Left lobe of liver (tissue), 2 donors: ENCODE measurements at places on chromosomes 5 and 9.

DNA sequence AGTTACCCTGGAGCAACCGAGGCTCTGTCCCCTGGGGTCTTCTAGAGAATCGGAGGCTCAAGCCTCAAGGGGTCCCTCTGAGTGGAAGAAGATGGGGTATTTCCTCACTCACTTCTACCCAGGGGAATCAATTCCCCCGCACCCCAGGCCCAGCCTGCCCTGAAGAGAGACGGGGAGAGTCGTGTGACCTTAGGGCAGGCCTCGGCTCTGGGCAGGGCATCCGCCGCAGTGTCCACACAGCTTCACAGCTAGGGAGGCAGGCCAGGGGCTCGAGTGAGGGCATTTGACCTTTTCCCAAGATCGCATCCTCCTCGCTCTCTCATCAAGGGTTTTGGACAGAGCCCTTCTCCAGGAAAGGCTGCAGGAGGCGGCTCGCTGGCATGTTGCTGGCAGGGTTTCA, 57.9 kb upstream of the CNOT6 start:
- no peak for DNase-seq

DNA sequence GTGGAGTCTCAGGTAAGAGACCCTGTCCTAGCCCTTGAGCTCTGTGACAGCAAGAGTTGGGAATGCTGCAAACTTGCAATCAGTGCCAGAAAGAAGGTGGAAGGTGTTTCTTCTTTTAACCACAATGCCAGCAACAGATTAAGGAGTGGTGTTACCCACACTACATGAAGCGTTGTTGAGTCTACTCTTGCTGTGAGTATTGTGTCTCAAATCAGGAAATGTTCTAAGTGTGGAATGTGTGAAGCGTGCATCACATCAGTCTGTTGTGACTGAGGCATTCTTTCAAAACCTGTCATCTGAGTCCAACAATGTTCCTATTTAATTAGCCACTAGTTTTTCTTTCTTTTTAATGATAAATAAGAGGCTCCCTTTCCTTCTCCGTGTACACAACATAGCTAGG, 2.9 kb upstream of the LURAP1L start:
- no peak for DNase-seq

DNA sequence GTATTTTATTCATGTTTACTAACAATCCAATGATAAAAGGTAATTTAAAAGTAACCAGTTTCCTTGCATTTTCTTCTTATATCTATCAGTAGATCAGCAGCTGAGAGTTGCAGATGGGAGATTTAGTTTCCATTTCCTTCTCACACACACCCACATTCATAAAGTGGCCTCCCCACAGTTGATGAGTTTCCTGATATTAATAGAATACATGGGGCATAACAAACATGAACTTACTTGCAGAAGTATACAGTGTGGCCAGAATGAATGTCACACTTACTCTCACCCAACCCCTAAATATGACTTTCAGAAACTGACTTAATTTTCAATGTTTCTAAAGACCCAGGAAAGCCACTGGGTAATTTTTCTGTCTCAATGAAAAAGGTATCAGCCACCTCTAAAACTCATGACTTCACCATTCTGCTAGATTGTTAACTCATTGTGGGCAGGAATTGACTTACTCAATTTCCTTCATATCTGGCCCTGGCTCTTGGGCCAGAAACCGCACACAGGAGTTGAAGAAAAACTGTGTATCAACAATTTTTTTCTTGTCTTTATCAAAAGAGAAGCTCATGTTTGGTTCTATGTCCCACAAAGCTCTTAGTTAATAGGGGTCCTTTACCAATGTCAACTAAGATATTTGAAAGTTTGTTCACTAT, 63.5 kb upstream of the OSMR start:
- DNase-seq, result no peak

GRCh38 chr5:84014966-84015365, 294.3 kb upstream of the HAPLN1 start:
- DNase-seq, result no peak

- no peak for DNase-seq
These were observed 1.6 kb downstream of the SH2D3C start for GRCh38 chr9:127776924-127777289.

DNA sequence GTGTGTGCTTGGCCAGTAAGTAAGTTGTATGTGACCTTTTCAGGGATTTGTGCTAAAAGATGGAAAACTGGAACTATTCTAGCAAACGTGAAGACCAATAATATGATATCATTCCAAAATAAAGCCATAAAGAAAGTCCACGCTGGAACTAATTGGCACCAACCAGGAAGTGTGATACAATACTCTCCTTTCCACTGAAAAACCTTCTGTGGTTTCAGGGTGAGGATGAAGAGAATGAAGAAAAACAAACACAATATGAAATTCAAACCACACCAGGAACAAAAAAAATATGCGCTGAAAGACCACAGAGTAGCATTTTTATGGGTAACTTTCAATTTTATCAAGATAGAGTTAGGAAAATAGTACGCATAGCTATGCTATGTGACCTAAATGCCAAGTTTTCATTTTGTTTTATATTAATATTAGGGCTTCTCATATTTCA, 105.8 kb downstream of the EFNA5 start:
- no peak for DNase-seq

DNA sequence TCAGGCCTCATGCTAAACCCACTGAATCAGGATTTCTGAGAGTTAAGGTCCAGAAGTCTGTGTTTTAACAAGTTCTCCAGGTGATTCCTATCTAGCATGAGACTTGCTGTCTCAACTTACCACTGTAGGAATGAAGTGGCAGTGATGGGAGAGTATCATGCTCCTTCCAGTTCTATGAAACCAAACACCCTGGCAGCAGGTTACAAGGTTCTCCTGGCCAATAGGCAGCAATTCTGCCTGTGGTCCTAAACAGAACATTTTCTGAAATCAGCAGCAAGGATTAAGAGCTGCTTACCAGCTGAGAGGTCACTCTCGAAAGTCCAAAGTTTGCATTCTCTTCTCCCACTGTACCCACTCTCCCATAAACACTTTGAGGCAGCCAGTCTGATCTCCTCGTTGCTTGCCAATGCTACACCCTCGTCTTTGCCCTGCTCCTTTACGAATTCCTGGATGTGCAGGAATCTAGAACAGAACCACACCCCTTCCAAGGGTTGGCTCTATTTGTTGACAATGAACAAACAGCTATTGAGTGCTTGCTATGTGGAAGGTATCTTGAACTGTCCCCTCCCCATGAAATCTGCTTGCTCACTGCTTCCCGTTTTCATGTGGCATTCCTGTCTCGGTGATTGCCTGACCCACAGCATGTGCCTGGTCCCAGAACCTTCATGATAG, 100.5 kb downstream of the TMEM174 start:
- DNase-seq, result no peak

DNA sequence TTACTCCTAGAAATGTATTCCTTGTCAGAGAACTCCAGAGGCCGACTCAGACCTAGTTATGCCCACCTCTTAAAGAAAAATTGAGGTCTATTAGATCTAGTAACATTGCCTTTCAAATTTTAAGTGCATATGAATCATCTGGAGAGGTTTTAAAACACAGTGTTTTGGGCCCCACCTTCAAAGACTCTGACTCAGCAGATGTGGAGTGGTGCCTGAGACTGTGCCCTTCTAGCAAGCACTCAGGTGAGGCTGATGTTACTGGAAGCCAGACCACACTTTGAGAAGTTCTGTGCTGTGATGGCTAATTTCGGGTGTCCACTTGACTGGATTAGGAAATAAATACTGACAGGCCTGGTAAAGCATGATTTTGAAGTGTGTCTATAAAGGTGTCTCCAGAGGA, 10.6 kb downstream of the FOXB2 start:
- DNase-seq, result no peak

DNA sequence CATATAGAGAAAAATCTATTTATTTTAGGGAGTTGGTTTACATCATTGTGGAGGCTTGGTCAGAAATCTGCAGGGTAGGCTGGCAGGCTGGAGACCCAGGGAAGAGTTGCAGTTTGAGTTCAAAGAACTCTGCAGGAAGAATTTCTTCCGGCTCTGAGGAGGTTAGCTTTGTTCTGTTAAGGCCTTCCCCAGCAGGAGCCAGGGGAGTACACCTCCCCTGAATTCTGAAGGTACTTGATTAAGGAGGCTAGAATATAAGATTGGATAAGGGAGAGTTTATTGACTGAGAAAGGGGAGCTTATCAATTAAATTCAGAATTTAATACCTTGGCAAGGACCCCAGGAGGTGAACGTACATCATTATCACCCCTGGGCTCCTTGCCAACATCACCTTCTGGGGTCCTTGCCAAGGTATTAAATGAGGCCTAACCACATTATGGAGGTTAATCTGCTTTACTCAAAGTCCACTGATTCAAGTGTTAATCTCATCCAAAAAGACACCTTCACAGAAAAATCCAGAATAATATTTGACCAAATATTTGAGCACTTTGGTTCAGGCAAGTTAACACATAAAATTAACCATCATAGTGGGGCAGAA, 351.7 kb downstream of the CWC27 start:
- no peak for DNase-seq

DNA sequence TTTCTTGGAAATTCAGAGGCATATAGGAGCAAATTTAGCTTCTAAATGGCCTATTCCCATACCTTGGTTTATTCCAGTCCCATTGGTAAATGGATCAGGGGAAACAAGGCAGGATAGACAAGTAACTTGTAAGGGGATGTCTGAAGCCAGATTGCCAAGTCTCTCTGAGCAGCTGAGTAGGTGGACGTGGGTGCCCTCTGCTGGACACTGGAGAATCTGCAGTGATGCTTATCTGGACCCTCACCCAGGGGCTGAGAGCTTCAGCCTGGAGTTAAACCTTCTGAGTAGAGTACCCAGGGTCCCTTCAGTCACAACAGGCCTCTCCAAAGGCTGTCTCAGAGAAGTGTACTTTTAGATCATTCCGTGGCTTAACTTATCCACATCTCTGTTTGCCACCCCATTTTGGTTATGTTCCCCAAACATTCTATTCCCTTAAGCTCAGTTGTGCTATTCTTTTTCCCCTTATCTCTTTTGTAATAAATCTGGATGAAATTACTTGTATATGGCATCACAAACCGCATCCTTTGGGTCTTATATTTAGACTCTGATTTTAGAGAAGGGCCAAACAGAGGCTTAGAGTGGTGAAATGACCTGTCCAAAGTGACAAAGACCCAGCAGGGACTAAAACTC, 218.3 kb upstream of the GLRA1 start:
- peak; percentile 47 for DNase-seq

- DNase-seq, result peak; percentile 67
These were observed 809 bp downstream of the SLC44A1 start for GRCh38 chr9:105245029-105245890.

- peak; percentile 59 for DNase-seq
These were observed 553 bp downstream of the MAP3K1 start for GRCh38 chr5:56815658-56816545.

DNA sequence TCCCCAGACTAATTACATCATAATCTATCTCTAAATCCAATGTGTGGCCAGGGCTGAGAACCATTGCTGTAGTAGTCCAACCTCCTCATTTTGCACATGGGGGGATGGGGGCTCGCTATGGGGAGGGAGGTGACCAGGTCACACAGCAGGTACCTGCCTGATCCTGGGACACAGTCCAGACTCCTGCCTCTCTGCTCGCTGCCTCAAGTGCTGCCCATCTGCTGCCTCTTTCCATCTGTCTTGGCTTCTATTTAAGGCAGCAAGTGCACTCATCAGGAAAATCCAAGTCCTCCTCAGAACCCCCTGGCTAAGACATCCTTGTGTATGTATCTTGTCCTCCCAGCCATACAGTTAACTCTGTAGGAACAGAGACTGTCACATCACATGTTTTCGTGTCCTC, 57.7 kb upstream of the FRRS1L start:
- DNase-seq, result no peak
